Breast epithelium (tissue), 4 donors: ENCODE measurements at places on chromosomes 3 and 15. TPM values are rescaled to one million over a fixed set of nuclear protein-coding genes. Genes with fewer than 3 reads are reported as not detected.
A peak's percentile ranks its signal among the peaks of the same experiment; 100 is the strongest.

The LRRC15 gene
- total RNA-seq: 0.48 TPM

The UBAP1L gene
- 3.7 TPM for total RNA-seq

The KLHL6 gene
- total RNA-seq: 7.9 TPM

The FBXO40 gene
- total RNA-seq: not detected

The TM4SF4 gene
- total RNA-seq: not detected

DNA sequence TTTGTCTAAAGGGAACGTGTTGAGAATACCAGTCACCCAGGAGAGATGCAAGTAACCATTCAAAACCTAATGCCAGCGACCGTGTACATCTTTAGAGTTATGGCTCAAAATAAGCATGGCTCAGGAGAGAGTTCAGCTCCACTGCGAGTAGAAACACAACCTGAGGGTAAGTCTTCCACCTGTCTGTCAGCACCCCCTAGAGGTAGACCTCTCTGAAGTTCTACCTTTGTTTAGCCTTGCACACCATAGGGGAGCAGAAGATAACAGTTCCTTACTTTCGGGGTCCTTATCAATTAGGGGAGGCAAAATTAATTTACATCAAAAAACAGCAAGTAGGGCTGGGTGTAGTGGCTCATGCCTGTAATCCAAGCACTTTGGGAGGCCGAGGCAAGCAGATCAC lies 124.4 kb downstream of the HCN4 start:
- no peak for DNase-seq

DNA sequence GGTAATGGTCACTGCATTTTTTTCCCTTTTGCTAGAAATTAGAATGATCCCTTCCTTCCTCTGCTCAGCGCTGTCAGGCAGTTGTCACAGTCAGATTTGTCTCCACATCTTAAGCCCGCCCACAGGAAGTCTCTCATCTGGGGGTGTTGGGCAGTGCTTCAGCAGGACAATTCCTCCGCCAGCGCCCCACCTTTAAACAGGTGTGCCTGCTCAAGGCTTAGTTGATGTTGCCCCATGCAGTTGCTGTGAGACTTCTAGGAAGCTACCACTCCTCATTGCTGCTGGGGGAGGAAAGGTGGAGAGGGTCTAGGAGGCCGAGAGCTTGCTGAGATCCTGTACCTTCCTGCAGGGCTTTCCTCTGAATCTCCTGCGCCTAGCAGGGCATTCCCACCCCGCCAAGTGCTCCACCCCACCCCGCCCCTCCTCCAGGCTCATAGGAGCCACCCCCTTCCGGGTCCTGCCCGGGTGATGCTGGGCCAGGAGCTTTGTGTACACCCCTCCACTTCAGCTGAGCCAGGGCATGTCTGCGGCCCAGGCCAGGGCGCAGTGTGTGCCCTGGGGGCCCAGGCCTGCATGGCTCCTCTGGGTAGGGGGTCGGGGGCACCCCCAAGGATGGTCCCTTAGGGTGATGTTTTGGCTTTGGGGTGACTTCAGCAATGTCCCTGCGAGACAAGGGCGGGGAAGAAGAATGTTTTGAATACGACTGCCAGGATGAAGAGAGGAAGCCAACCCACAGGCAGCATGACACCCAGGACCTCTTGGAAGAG lies 68.7 kb downstream of the TRAK1 start:
- DNase-seq: peak; percentile 65

GRCh38 chr15:62115847-62116246 lies 49.1 kb downstream of the C2CD4A start:
- no peak for DNase-seq

DNA sequence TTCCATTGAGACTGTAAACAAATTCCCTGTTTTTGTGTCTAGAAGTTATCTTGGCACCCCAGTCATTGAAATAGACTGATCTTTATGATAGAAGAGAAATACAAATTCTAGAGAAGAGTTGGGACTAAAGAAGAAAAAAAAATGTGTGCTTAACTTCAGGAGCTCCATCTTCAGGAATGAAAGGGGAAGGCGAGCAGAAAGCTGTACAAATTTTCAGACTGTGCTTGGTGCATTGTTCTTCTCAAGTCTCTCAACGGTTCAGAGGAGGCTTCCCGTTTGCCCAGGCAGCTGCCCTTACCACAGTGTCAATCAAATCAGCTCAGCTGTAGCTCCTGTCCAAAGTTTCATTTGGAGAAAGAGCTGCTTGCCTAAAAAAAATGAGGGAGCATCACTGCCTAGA lies 41.7 kb downstream of the OXSM start:
- DNase-seq: no peak

GRCh38 chr15:31270767-31271166 lies 55.9 kb upstream of the KLF13 start:
- peak; percentile 27 for DNase-seq

DNA sequence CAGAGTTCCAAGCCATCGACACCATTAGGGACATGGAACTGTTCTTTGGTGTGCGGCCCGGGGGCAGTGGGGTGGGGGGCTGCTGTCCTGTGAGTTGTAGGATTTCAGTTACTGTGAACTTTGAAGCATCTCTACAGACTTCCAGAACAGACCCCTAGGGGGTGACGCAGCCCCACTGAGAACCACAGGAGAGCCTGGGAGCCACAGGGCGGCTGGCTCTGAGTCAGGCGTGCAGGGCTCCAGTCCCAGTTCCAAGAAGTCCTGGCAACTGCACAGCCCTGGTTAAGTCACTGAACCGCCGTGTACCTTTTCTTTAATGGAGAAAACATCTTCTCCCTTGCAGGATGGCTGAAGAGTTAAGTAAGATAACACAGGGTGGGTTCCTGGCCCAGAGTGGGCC lies 23.5 kb upstream of the LRTM1 start:
- DNase-seq: peak; percentile 47

GRCh38 chr3:29414468-29415224 lies 133.8 kb downstream of the RBMS3 start:
- DNase-seq: no peak
